H9 (cell line): ENCODE measurements at places on chromosomes 4 and X. TPM values are rescaled to one million over a fixed set of nuclear protein-coding genes. Genes with fewer than 3 reads are reported as not detected.
A peak's percentile ranks its signal among the peaks of the same experiment; 100 is the strongest.

Gene TENM3
- 49.1 and 49.6 TPM in 2 replicates for total RNA-seq

GRCh38 chr4:186204103-186204559, 12.8 kb downstream of the CYP4V2 start:
- no peak for DNase-seq

DNA sequence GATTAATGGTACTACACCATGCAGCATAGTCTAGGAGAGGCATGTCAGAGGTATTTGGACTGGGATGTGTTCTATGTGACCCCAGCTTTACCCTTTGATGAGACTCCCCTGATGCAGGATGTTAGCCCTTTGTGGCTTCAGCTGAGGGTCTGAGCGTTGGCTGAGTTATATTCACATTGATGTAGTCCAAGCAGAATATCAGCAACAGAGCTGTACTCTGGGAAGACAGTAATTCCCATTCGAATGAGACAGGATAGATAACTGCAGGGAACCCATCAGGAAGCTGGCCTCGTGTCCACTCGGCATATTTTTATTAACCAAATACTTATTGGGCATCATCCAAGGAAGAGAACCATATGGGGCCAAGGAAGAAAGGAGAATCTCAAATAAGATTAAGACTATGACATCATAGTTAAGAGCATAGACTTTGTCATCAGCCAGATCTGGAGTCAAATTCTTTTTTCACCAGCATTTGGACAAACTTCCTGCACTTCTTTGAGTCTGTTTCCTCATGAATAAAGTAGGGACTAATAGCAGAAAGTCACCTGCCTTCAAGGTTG, 198.1 kb downstream of the SOWAHB start:
- no peak for DNase-seq

GRCh38 chr4:105193536-105193935, 46.9 kb downstream of the TET2 start:
- DNase-seq: no peak

GRCh38 chr4:6048537-6048936, 30.3 kb upstream of the C4orf50 start:
- DNase-seq: no peak

- DNase-seq: no peak
Observed at GRCh38 chr4:90421161-90421560, 294.0 kb downstream of the CCSER1 start.

DNA sequence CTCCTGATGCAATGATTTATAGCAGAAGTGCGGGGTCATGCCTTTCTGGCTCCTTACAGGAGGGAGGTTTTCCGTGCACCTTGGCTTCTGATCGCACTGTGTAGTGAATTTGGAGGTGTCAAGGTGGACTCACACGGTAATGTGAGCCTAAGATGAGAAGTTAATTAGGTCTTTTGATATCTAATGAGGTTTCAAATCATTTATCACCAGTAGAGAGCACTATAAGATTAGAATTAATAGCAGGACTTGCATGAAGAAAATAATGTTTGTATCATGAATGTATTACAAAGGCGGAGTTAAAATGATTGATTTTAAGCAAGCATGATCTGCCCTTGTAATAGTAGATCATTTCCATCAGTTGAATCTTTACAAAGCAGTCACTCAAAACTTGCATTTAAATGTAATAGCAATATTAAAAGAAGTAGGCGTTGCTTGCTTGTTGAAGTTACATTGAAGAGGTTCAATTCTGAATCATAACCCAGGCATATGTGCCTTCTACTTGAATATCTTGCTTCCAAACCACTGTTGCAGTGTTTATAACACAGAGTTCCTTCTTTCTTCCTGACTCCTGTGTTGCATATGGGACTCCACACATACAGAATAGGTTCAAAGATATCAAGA, 152.1 kb downstream of the FMR1NB start:
- DNase-seq: no peak

DNA sequence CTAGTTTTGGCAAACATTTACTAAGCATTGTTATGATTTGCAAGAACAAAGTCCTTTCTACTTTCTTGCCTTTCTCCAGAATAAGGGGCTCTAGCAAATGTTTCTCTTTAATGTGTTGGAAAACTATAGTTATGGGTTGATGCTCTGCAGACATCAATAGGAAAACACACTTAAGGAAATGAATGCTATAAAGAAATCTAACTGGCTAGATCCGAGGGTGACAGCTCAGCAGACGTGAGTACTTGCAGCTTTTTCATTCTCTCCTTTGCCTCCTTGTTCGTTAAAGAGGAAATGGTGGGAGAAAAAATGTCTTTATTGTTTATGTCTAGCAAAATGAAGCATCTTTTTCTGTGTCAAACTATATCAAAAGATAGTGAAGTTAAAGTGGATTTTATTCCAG, 6.3 kb downstream of the GUCY1B1 start:
- DNase-seq: no peak

DNA sequence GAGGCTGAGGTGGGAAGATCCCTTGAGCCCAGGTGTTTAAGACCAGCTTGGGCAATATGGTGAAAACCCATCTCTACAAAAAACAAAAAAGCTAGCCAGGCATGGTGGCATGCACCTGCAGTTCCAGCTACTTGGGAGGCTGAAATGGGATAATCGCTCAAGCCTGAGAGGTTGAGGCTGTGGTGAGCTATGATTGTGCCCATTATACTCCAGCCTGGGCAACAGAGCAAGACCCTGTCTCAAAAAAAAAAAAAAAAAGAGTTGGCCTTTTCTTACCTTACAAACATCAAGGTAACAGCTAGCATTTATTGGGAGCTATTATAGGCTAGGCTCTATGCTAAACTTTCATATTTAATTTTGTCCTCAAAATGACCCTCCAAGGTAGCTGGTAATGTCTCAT, 43.4 kb downstream of the PTTG2 start:
- no peak for DNase-seq

DNA sequence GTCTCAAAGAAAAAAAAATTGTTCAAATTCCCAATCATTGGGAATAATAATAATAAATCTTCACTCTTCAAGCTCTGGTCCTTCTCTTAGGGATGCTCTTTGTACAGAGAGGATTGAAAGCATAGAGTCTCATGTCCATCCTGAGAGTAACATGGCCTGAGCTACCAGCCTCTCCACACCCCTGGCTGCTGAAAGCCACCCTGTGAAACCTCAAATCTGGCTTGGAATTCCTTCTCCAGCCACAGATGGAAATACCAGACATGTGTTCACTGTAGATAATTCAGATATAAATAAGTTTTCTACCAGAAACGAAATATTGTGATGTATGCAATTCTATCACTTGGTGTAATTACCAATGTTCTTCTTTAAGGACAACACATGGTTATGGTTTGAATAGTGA, 140.6 kb downstream of the ARSF start:
- DNase-seq: no peak

Gene CT45A1
- total RNA-seq: not detected in 2 replicates

Gene USP51
- total RNA-seq: 6.2 and 6.8 TPM in 2 replicates

- DNase-seq: no peak
Observed at GRCh38 chr4:58451707-58452106, 1341.5 kb upstream of the IGFBP7 start.

Gene SLC6A14
- total RNA-seq: not detected in 2 replicates

DNA sequence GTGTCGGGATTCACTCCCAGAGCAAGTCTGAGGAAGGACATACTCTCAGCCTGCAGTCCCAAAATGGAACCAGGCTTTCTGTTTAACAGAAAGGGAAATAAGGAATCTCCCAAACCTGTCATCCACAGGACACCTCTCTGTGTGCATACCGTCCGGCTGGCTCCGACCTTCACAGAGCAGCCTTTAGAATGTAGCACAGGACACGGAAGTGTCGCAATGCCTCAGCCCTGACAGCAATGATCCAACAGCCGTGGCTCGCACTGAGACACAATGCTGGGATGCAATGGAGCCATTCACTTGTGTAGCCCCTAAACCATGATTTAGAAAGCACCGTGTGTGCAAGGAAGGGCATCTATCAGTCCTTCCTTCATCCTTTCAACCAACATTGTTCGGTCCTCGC, 15.5 kb upstream of the HELT start:
- no peak for DNase-seq

DNA sequence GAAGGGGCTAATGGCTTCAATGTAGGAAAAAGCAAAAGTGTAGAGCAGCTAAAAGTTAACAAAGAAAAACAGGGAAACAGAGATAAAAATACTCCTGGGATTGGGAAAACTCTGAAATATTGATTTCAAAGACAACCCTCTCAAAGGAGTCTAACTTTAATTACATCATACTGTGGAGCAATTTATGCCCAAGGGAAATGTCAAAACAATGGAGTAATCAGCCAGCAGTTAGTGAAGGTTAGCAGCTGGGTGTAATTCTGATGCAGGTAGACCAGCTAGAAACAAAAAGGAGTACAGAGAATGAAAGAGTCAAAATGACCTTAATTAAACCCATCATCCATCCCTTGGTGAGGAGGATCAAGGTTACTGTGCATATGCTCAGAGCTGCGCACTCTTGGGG, 169.0 kb downstream of the ADAM29 start:
- no peak for DNase-seq

DNA sequence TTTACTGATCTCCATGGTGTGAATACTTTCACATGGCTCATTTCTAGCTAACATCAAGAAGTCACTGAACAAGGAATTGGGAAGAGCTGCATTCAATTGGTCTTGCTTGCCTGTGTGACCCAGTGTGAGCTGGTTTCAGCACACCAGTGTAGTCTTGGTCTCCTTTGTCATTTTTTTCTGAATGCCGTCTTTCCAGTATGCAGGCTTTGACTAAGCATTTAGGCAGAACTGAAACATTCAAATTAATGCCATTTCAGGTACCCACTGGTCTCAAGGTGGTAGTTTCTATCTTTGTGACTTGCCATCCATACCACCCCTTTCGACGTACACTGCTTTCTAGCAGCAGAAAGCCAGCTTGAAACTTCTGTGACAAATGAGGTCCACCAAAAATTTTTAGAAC, 550.5 kb upstream of the BOD1L1 start:
- no peak for DNase-seq

- no peak for DNase-seq
Observed at GRCh38 chr4:90057091-90057490, 70.1 kb upstream of the CCSER1 start.

DNA sequence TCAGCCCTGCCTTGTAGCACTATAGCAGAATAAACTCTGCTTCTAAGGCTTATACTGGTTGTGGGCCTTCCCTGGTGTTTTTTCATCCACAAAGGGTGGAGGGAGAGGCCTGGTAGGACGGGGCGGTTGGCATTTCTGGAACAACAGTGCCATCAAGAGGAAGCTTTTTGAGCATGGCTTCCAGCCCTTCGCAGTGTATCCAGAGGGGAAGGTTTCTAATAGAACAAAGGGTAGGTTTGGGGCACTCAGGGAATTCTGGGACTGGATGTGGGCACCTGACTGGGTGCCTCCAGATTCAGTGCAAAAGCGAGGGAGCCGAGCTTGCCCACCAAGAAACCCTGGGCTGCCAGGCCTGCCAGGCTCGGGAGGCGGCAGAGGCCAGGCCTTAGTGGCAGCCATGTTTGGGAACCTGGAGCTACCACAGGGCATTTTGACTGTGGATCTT, 229.6 kb upstream of the AGTR2 start:
- DNase-seq: peak; percentile 68

DNA sequence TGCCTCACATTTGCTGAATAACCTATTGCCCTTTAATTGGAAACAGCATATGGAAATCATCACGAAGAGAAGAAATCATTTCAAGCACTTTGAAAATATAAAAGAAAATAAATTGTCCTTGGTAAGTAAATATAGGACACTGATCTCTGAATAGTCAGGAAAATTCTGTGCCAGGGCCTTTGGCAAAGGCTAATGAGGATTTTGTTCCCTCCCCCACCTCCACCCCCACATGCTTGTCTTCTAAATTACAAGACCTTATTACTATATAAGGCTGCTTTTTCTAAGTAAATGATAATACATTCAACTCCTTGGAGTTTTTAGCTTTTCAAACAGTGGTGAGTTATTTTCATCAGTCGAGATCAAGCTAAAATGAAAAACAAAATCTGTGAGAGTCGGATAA, 15.8 kb downstream of the SYNPO2 start:
- DNase-seq: no peak

Gene STPG2
- 0.11 and 0.20 TPM in 2 replicates for total RNA-seq

GRCh38 chr4:165783626-165784025, 89.4 kb upstream of the TLL1 start:
- no peak for DNase-seq

Gene AWAT2
- total RNA-seq: not detected in 2 replicates

Gene PWWP3B
- total RNA-seq: 0.13 and 0.26 TPM in 2 replicates

- no peak for DNase-seq
Observed at GRCh38 chr4:115485402-115485801, 372.0 kb upstream of the NDST4 start.

Gene FABP2
- total RNA-seq: not detected in 2 replicates

Gene RAB41
- not detected in 2 replicates for total RNA-seq

GRCh38 chr4:179843370-179843769, 2399.8 kb upstream of the TENM3 start:
- DNase-seq: no peak

- no peak for DNase-seq
Observed at GRCh38 chrX:49995107-49995731, 72.8 kb downstream of the CLCN5 start.

- no peak for DNase-seq
Observed at GRCh38 chr4:108834835-108835384, 72.1 kb upstream of the ETNPPL start.

DNA sequence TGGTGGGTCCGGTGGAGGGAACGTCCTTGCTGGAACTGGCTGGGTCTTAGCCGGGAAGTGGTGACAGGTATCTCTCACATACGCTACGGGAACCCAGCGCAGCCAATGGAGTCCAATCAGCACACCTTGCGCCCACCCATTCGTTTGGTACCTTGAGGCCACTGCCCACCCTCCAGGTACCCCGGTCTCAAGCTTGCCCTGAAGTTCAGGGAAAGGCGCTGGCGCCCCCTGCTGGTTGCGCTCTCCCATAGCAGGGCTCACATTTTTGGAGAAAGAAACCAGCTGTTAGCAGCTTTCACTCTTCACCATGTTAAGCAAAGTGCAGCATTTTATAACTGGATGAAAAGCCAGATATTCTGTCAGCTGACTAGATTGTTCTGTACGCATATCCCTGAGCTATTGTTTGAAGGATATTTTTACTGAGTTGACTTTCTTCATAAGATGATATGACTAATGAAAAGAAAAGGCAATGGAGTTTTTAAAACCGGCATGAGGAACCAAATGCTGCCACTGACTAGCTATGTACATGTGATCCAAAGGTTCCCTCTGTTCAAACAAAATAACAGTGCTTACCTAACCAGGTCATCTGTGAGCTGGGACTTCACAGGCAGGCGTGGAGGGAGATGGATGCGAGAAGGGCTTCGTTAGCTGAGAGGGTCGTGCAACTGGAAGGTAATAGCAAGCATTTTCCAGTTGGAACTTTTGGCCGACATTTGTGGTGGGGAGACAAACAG, 43.7 kb downstream of the OTOP1 start:
- DNase-seq: peak; percentile 79

GRCh38 chrX:129193357-129193756, 329.9 kb downstream of the SMARCA1 start:
- DNase-seq: no peak

GRCh38 chr4:13523591-13524503, 20.5 kb downstream of the NKX3-2 start:
- DNase-seq: no peak

GRCh38 chrX:110851780-110852179, 56.2 kb upstream of the CHRDL1 start:
- no peak for DNase-seq

DNA sequence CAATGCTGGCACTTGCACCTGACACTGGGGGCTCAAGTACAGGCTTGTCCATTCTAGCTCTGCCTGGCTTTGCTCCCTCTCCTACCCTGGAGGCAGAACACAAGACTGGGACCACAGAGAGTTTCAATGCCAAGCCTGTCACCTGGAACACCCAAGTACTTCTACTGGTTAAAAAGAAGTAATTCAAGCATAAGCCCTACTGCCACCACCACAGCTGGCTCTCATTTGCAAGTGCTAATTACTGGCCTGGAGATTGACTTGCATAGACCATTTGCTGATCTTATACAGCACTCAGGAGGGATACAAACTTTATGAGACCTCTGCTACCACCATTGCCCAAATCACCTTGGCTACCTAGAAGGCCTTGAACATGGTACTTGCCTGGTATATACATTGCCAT, 1550.9 kb downstream of the C4orf33 start:
- DNase-seq: no peak
